ENCODE measurements at places on chromosomes 16 and 17.

- DNase-seq = no peak
Measured at GRCh38 chr17:29238133-29238850, 8.4 kb upstream of the CRYBA1 start.

GRCh38 chr17:20920815-20921199, 122.0 kb downstream of the USP22 start:
- DNase-seq = no peak

- no peak for DNase-seq
Measured at GRCh38 chr16:22886927-22887326, 73.0 kb downstream of the HS3ST2 start.

DNA sequence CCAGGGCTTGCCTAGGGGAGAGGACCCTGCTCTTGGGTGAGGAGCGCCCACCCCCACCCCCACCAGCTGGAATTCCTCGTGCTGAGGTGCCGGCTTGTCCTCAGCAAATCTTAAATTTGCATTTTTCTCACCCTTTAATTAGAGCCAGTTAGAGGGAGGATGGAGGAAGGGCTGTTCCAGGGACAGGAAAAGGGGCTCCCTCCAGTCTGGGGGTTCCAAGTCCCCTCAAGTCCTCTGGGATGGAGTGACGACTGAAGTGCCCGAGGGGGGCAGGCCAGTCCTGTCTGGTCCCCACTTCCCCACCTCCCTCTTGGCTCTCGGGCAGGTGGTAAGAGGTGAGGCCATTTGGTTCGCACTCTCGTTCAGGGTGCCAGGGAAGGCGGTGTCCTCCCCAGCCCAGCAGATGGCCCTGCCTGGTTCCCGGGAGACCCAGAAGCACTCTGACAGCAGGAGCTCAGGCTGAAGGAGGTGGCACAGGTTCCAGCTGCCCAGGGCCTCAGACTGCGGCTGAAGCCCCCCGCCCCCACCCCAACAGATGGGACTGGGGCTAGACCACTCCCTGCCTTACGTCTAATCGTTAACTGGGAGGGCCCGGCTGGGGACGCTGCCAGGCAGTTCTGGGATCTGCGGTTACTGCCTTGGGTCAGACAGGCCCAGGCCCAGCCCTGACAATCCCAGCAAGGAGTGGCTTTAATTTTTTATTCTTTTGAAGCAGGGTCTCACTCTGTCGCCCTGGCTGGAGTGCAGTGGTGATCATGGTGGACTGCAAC, 2.2 kb downstream of the RAB26 start:
- peak; percentile 30 for DNase-seq

DNA sequence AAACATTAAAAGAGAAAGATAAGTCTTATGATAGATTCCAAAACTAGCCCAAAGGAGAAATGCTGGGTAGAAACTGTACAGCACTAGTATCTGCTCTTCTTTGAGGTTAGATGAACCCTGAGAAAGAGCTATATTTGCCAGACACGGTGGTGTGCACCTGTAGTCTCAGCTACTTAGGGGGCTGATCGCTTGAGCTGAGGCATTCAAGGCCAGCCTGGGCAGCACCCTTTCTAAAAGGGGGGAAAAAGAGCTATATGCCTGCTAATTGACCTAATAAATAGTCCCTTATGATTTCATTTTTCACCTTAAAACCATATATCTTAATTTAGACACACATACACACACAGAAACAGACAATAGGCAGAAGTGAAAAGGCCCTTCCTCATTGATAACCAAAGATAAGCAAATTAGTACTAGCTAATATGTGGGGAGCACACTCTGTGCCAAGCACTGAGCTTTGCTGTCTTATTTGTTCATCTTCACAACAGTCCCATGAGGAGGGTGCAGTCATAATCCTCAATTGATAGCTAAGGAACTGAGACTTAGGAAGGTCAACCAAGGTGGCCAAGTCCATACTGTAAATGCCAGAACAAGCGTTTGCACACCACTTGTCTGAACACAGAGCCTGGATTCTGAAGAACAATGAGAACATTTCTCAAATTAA, 56.6 kb upstream of the NLK start:
- DNase-seq = no peak

DNA sequence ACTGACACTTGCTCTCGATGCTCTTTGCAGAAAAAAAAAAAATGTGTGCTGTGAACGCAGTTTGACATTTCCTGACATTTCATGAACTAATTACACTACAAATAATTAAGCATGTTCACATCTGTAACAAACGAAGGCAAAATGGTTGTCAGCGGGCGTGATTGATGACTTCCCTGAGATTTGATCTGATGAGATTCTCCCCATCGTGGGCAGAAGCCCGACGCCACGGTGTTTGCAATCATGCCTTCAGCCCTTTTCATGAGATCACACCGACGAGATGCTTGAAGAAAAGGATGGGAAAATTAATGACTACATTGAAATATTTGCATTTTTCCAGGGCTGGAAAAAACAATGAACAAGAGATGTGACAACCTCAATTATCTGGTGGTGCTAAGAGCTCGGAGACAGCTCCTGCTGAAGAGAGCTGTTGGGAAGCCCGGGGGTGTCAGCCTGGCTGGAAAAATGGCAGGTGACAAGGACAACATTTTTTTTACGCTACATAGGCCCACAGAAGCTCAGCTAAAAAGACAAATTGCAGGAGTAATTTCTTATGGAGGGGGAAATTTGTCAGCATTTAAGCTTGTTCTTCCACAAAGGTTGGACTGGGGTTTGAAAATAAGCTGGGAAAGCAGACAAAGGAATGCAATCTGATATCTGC, 259.4 kb upstream of the IRX3 start:
- DNase-seq = no peak

DNA sequence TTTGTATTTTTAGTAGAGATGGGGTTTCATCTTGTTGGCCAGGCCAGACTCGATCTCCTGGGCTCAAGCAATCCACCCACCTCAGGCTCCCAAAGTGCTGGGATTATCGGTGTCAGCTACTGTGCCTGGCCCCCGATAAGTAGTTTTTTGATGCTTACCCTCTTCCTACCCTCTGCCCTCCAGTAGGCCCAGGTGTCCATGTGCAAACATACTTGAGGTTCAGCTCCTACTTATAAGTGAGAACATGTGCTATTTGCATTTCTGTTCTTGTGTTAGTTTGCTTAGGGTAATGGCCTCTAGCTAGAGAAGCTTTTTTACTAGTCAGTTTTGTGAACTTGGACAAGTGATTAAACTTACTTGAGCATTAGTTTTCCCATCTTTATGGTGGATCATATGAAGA, 136.8 kb downstream of the HS3ST4 start:
- no peak for DNase-seq

- no peak for DNase-seq
Measured at GRCh38 chr16:77271532-77272426, 72.6 kb downstream of the SYCE1L start.

DNA sequence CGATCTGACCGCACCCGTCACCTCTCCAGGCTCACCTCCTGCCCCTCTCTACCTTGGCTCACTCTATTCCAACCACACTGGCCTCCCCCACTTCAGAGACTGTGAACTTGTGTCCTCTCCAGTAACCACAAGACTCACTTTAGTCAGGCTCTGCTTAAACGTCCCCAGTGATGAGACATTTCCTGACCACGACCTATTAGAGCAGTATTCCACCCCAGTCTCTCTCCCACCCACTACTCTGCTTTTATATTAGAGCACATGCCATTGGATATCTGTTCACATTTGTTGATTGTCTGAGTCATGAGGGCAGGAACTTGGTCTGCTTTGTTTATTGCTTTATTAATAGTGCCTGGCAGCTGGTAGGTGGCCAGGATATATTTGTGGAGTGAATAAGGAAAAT, 20.1 kb downstream of the COX11 start:
- no peak for DNase-seq

DNA sequence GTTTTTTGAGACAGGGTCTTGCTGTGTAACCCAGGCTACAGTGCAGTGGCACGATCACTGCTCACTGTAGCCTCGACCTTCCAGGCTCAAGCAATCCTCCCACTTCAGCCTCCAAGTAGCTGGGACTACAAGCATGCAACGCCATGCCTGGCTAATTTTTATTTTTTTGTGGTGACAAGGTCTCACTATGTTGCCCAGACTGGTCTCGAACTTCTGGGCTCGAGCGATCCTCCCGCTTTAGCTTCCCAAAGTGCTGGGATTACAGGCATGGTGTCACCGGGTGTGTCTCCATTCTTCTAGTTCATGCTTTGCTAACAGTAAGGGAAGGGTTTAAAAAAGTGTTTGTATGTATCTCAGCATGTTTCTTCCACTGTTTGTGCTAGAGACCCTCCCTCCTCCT, 101.8 kb downstream of the HIC1 start:
- DNase-seq = no peak

DNA sequence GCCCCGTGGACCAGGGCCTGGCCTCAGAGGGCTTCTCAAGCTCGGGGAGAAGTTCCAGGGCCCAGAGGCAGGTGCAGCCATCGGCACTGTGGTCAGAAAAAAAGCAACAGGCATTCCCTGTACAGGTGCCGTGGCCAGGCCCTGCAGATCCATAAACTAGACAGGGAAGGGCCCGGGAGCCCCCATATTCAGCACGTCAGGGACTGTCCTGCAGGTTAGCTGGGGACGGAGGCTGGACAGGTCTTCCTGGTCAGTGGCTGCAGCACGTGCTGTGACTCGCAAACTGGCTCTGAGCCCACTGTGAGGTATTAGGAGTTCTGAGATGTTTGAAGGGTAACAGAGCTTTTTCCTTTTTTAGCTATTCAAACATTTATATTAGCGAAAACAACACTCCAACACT, 15.0 kb upstream of the C16orf95 start:
- no peak for DNase-seq

- DNase-seq = no peak
Measured at GRCh38 chr17:40915199-40915661, 22.2 kb downstream of the KRT23 start.

- DNase-seq = no peak
Measured at GRCh38 chr16:14446796-14447195, 183.3 kb downstream of the PARN start.

DNA sequence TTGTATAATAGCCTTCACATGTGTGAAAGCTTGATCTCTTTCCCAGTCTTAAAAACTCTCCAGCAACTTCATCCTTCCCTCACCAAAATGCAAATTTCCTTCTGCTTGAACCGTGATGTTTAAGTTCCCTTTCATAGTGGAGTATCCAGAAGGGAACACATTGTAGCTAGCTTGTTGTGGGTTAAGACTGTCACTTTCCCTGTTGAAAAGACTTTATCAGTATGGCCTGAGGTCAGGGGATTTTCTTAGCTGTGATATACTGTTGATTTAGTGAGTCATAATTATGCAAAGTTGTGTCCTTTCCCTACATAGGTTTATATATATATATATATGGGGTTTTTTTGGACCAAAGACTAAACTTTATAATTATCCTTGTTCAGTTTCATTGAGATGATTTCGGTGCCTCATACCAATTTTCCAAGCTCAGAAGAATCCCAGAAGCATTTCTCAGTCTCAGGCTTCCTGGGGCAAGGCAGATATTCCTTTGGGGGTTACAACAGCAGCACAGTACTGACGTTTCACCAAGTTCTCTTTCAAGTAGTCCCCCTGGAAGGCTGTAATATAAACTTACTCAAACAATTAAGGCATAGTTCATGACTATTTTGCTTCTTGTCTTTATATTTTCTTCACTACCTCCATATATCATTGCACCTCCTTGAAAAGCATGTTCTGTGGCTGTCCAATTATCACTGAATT, 35.7 kb downstream of the ESRP2 start:
- no peak for DNase-seq

DNA sequence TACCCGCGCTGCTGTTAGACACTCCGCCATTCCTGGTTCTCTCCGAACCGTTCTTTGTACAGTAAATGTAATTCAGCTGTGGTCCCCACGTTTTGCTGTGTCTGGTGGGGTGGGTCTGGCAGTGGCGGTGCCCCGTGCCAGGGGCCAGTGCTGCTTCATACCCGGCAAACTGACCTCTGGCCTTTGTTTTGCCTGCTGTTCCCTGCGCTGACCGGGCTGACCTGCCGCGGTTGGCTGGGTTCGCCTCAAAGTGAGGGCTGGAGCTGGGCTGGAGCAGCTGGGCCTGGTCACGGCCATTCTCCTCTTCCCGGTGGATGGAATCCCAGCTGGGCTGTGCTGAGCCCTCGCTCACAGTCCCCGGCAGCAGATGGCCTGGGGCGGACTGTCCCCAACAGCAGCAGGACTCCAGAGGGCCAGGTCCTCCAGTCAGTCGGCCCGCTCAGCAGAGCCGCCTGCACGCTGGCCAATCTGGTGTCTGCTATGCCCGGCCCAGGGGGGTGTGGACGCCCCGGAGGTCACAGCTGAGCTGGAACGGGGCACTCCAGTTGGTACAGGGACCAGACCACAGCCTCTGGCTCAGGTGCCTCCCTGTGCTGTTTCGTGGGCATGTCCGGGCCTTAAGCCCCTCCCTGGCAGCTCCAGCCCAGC, 1.5 kb upstream of the WFIKKN1 start:
- DNase-seq = peak; percentile 14

DNA sequence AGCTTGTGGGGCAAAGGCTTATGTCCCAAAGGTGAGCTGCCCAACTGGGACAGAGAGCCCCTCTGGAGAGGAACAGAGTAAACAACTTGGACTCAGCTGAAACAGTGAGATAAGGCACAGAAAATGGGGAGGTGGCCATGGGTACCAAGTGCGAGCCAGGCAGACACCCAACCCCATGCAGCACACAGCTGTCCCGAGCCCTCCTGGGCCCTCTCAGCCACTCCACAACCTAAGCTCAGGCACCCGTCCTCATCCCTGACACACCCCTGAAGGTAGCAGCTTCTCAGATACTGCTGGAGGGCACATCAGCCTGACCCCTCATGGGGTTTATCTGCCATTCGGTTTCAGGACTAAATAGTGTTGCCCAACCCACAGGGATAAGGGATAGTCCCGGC, 4.8 kb upstream of the GFOD2 start:
- DNase-seq = no peak

GRCh38 chr16:89574681-89575246, 794 bp upstream of the CPNE7 start:
- peak; percentile 51 for DNase-seq

GRCh38 chr17:75720656-75721462, at the start of gene ITGB4:
Gene ITGB4 (plus strand): TSS chr17:75721459. CDS start chr17:75724704, 3,245 bp downstream.
- DNase-seq = peak; percentile 66

DNA sequence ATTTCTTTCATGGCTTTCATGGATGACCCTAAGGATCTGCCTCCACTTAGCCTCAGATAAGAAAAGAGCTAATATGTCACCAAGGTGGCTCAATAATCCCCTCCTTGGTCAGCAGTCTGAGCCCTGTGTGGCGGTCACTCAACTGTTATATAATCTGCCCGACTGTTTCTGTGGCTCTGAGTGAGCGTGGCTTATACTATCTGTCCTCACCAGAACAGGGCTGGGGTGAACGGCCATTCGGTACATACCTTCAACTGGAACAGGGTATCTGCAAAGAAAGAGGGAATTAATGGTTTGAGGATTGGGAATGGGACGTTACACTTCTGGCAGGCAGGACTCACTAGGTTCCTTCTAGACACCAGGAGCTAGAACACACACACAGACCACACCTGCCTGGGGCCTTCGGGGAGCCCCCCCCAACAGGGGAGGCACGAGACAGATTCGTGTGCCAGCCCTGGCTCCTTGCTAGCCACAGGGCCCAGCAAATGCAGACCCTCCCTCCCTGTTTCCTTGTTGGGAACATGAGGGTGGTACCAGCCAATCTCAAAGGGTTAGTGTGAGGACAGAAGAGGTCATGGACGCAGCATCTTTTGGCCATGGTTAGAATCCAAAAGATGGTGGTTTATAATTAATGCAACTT, 3.7 kb downstream of the CHMP1A start:
- no peak for DNase-seq

Measured in CD4-positive, alpha-beta memory T cell (primary cell).